ENCODE measurements at places on chromosomes 7 and 10.

GRCh38 chr10:108615576-108616320, 1307.6 kb downstream of the XPNPEP1 start:
- DNase-seq = no peak

DNA sequence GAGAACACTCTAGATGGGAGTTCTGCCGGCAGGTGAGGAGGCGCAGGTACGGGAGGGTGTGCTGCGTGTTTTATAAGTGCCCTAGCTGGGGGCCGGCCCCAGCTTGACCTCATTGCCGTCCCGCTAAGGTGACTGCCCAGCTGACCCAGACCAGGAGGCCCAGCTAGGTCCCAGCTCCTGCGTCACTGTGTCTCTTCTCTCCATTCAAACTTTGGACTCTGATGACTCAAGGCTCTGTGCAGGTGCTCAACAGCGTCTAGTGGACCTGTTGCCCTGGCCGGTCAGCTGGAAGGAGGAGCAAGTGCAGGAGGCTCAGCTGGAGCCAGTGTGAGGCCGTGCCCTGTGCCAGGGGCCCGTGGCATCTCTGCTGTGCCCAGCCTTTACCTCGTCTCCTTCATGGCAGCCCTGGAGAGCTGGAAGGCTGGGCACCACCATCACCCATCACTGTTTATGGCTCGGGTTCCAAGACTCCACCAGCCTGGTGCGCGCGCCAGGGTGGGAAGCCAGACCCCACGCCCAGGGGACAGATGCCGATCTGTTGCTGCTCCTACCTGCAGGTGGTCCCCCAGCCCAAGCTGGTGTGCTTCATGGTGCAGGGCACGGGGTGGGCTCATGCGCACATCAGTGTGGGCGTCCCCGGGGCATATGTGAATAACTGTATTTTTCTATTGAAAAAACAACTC, 14.6 kb downstream of the LHPP start:
- no peak for DNase-seq

- DNase-seq = no peak
These were observed 140.3 kb upstream of the LAMB4 start for GRCh38 chr7:108270385-108271015.

- DNase-seq = no peak
These were observed 90.8 kb downstream of the NRF1 start for GRCh38 chr7:129702316-129702715.

DNA sequence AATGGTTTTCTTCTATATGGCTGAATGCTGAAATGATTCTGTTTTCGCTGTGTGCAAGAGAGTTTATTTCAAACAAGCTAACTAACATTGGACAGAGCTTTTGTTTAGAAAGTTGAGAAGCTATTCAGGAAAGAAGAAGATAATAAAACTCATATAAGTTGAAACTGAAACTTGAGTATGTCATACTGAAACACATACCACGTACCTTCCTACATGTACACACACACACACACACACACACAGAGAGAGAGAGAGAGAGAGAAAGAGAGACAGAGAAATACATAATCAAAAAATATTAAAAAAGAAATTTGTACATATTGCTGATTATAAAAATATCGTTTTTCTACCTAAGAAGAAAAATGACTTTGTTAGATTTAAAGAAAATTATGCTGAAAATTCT, 561.9 kb upstream of the KCND2 start:
- no peak for DNase-seq

- DNase-seq = no peak
These were observed 52.9 kb downstream of the C10orf67 start for GRCh38 chr10:23291551-23292334.

DNA sequence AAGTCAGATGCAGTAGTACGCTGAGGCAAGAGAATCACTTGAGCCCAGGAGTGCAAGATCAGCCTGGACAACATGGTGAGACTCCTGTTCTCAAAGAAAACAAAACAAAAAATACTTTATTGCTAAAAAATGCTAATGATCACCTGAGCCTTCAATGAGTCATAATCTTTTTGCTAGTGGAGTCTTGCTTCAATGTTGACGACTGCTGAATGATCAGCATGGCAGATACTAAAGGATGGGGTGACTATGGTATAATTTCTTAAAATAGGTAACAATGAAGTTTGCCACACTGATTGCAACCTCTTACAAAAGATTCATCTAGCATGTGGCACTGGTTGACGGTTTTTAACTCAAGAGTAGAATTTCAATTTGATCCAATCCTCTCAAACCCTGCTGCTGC, 22.3 kb downstream of the NANOS1 start:
- no peak for DNase-seq
